Activated CD4-positive, alpha-beta T cell treated with anti-CD3 and anti-CD28 coated beads, Interleukin-2, amount 50 U/mL, for 1 hour (primary cell): ENCODE measurements at places on chromosomes 11 and 22.

DNA sequence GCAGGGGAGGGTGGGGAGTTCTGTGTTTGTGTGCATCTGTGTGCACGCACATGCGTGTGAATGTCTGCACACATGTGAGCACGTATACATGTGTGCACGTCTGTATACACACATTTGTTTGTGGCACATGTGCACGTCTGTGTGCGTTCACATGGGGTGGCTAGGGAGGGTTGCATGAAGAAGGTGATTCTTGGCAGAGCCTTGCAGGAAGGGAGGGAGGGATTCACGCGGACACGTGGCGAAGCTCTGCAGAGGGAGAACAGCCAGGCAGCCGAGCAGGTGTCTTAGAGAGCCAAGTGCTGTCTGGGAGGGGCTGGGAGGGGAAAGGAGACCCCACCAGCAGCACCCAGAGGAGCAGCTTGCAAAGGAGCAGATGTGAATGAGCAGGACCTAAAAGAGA, 372.1 kb downstream of the BRD1 start:
- no peak for DNase-seq

DNA sequence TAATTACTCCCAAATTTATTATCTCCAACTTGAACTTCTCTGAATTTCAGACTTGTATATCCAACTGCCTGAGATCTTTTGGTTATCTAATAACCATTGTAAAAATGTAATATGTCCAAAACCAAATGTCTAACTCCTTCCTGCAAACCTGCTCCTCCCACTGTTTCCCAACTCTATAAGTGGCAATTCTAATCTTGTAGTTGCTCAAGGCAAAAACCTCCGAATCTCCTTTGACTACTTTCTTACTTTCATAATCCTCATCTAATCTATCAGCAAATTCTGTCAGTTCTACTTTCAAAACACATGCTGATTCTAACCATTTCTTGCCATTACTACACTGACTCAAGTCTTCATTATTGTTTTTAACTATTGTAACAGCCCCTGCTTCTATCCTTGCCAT, 55.7 kb downstream of the FAM168A start:
- DNase-seq: no peak

GRCh38 chr11:134734141-134734845, 322.3 kb upstream of the B3GAT1 start:
- no peak for DNase-seq

GRCh38 chr11:14267861-14268635, 90.9 kb downstream of the RRAS2 start:
- no peak for DNase-seq

- DNase-seq: no peak
These were observed 42.1 kb downstream of the KDM2A start for GRCh38 chr11:67160872-67161783.

DNA sequence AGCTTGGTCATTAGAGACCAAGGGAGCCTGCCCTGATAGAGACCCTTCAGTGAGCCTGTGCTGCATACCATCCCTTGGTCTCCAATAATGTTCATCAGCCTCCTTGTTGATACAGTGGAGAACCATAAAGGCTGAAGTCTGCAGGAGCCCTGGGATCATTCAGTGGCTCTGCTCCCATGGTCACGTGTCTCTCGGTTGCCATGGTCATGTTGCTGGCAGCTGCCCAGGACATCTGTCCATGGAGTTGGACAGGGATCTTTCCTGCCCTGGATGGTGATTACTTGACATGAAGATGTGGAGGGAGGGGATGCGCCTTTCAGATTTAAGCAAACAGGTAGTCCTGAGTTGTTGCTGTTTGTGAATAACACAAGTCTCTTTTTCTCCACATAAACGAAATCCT, 38.2 kb downstream of the CYB5R2 start:
- DNase-seq: no peak

- no peak for DNase-seq
These were observed 79.2 kb downstream of the DHCR7 start for GRCh38 chr11:71368966-71369365.
